ENCODE measurements at places on chromosomes 6 and 20.

- DNase-seq, result no peak
- no peaks in the 10 kb centered on the region for H3K36me3 ChIP-seq
- no peak overlapping the region for H3K4me3 ChIP-seq
- peaks cover 41% of the 10 kb centered on the region for H3K4me1 ChIP-seq
- no peak overlapping the region for H3K27ac ChIP-seq
- no peaks in the 10 kb centered on the region for H3K27me3 ChIP-seq
Measured at GRCh38 chr6:35503534-35503933, 6.7 kb upstream of the TEAD3 start.

GRCh38 chr20:9411833-9412232 is 102.6 kb upstream of the LAMP5 start:
- H3K27me3 ChIP-seq, result no peaks in the 10 kb centered on the region
- no peaks in the 10 kb centered on the region for H3K4me1 ChIP-seq
- no peaks in the 10 kb centered on the region for H3K36me3 ChIP-seq
- no peak overlapping the region for H3K4me3 ChIP-seq
- H3K27ac ChIP-seq, result no peak overlapping the region

DNA sequence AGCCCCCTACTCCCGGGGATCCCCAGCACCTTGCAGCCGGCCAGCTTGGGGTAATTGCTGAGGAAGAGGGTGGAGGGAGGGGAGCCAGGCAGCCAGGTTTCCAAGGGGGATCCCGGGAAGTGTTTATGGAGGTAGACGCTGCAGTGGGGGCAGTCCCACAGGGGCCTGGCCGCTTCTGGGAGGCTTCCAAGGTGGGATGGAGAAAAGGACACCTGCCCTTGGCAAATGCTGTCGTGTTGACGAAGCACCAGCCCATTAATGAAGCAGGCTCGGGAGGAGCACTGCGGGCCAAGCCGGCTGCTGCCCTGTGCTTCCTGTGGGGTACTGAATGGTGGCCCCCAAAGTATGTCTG is 82.4 kb downstream of the TMEM242 start:
- H3K27me3 ChIP-seq, result peaks cover 32% of the 10 kb centered on the region
- H3K36me3 ChIP-seq, result no peaks in the 10 kb centered on the region
- H3K4me1 ChIP-seq, result peaks cover 31% of the 10 kb centered on the region
- no peak for DNase-seq
- H3K27ac ChIP-seq, result no peak overlapping the region
- H3K4me3 ChIP-seq, result no peak overlapping the region

GRCh38 chr6:79874531-79875134 is 72.7 kb downstream of the ELOVL4 start:
- no peak overlapping the region for H3K4me3 ChIP-seq
- H3K4me1 ChIP-seq, result peaks cover 4% of the 10 kb centered on the region
- H3K27me3 ChIP-seq, result peaks cover 14% of the 10 kb centered on the region
- no peak for DNase-seq
- no peaks in the 10 kb centered on the region for H3K36me3 ChIP-seq

DNA sequence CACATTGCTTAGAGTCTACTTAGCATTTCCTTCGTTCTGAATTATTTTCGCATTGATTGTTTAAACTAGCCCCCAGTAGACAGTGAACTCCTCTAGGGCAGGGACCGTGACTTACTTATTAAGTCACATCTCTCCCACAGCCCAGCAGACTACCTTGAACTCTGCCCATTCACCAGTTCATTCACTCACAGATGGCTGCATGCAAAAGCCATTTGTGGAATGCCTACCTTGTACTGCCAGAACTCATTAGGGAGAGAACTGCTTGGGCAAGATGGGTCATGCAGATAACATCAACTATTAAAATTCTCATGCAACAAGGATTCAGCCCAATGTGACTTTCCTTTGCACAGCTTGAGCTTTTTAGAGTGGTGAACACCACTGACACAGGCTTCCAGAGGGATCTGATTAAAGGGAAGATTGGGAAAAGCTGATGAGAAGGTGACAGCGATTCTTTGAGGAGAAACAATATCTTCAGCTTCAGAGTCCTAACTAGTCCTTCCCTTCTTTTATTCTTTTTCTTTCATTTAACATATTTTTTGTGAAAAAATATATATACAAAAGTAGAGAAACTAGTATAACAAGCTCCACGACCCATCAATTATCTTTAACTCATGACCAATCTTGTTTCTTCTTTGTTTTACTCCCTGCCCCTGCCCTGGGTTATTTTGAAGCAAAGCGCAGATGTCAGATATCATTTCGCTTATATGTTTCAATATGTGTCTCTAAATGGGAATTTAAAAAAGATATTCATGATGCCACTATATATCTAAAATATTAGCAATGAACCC is 273.9 kb downstream of the CDC5L start:
- H3K27me3 ChIP-seq, result peaks cover 16% of the 10 kb centered on the region
- no peak overlapping the region for H3K4me3 ChIP-seq
- H3K4me1 ChIP-seq, result peaks cover 69% of the 10 kb centered on the region

- no peaks in the 10 kb centered on the region for H3K36me3 ChIP-seq
- no peaks in the 10 kb centered on the region for H3K27me3 ChIP-seq
- peaks cover 7% of the 10 kb centered on the region for H3K4me1 ChIP-seq
- H3K4me3 ChIP-seq, result no peak overlapping the region
- H3K27ac ChIP-seq, result no peak overlapping the region
- DNase-seq, result no peak
Measured at GRCh38 chr6:82072751-82073150, 174.8 kb downstream of the IBTK start.

DNA sequence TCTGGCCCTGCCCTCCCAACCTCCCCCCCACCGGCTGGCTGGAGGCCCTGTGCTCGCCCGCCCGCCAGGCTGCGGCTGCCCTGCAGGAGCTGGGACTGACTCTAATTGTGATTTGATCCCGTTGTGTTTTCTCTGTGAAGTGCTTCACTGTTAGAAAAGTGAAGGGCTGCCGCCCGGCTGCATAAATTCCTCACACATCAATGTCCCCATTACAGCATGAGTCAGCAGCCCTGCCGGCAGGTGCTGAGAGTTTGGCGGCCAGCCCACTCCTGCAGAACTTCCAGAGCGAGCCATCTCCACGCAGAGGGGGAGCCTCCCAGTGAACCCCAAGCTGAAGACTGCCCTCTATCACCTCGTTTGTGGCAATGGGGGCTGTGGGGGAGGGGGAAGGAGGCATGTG is 137.9 kb downstream of the DLL1 start:
- no peak overlapping the region for H3K4me3 ChIP-seq
- H3K27ac ChIP-seq, result peak overlapping the region; percentile 39
- DNase-seq, result peak; percentile 74
- H3K27me3 ChIP-seq, result peaks cover 10% of the 10 kb centered on the region
- peaks cover 37% of the 10 kb centered on the region for H3K4me1 ChIP-seq

DNA sequence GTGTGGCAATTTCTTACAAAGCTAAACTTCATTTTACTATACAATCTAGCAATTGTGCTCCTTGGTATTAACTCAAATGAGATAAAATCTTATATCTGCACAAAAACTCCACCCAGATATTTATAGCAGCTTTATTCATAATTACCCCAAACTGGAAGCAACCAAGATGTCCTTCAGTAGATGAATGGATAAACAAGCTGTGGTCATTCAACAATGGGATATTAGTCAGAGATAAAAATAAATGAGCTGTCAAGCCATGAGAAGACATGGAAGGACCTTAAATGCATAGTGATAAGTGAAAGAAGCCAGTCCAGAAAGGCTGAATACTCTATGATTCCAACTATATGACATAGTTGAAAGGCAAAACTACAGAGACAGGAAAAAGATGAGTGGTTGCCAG is 98.9 kb upstream of the BMP2 start:
- H3K27me3 ChIP-seq, result no peaks in the 10 kb centered on the region
- H3K36me3 ChIP-seq, result no peaks in the 10 kb centered on the region
- no peak overlapping the region for H3K27ac ChIP-seq
- H3K4me1 ChIP-seq, result peaks cover 26% of the 10 kb centered on the region
- H3K4me3 ChIP-seq, result no peak overlapping the region

GRCh38 chr6:14596410-14596809 is 478.8 kb downstream of the CD83 start:
- H3K27ac ChIP-seq, result no peak overlapping the region
- DNase-seq, result no peak
- H3K4me1 ChIP-seq, result no peaks in the 10 kb centered on the region

DNA sequence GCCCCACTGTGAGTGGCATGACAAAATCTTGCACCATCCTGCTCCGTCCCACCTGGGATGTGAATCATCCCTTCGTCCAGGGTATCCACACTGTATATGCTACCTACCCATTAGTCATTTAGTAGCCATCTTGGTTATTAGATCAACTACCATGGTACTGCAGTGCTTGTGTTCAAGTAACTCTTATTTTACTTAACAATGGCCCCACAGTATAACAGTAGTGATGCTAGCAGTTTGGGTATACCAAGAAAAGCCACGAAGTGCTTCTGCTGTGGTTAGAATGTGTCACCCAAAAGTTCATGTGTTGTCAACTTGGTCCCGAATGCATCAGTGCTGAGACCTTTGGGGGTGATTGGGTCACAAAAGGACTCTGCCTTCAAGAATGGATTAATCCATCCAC is 11.7 kb downstream of the OSER1 start:
- H3K27ac ChIP-seq, result no peak overlapping the region
- peaks cover 12% of the 10 kb centered on the region for H3K4me1 ChIP-seq
- no peak overlapping the region for H3K4me3 ChIP-seq
- no peak for DNase-seq

- no peaks in the 10 kb centered on the region for H3K27me3 ChIP-seq
- H3K4me3 ChIP-seq, result peak overlapping the region; percentile 97
- H3K4me1 ChIP-seq, result peaks cover 12% of the 10 kb centered on the region
- H3K27ac ChIP-seq, result peak overlapping the region; percentile 97
- H3K36me3 ChIP-seq, result no peaks in the 10 kb centered on the region
Measured at GRCh38 chr6:107460083-107460631, 793 bp upstream of the PDSS2 start.

DNA sequence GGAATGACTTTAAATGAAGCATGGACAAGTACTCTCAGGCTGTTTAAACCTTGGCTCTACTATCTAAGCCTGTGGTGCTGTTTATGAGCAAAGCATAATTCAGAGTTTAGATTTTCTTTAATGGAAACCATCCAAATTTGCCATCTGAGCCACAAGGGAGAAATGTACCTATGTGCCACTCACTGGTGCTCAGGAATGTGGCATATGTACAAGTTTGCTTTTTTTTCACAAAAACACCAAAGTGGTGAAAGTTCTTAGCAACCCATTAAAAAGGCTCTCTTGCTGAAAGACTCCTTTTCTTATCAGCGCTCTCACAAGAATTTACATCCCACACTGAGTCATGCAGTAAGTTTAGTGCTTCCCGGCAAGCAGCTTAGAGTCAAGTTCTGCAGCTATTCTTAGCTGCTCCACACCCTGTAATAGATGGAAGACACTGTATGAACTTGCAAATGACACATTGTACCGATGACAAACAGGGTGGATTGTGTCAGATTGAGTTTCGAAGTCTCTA is 57.3 kb upstream of the MLIP start:
- peak overlapping the region; percentile 42 for H3K4me3 ChIP-seq
- peak overlapping the region; percentile 44 for H3K27ac ChIP-seq
- H3K36me3 ChIP-seq, result no peaks in the 10 kb centered on the region
- DNase-seq, result no peak
- H3K27me3 ChIP-seq, result no peaks in the 10 kb centered on the region

DNA sequence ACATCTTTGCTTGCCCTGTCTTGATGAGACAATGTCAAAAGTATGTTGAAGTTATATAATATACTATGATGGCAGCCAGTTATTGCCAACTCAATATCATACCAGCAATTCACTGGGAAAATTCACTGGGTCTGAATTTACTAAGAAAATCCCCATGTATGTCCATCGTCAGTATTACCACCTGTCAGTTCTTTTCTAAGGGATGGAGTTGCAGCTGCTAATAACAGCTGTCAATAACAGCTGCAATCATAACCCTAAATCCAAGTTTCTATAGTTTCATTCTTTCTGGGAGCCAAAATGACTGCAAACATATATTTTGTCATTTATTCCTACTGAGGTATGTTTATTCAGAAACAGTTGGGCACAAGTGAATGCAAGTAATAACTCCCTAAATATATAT is 132.6 kb upstream of the RIN2 start:
- no peak overlapping the region for H3K4me3 ChIP-seq
- peaks cover 18% of the 10 kb centered on the region for H3K27me3 ChIP-seq
- H3K4me1 ChIP-seq, result no peaks in the 10 kb centered on the region
- DNase-seq, result no peak
- no peaks in the 10 kb centered on the region for H3K36me3 ChIP-seq

DNA sequence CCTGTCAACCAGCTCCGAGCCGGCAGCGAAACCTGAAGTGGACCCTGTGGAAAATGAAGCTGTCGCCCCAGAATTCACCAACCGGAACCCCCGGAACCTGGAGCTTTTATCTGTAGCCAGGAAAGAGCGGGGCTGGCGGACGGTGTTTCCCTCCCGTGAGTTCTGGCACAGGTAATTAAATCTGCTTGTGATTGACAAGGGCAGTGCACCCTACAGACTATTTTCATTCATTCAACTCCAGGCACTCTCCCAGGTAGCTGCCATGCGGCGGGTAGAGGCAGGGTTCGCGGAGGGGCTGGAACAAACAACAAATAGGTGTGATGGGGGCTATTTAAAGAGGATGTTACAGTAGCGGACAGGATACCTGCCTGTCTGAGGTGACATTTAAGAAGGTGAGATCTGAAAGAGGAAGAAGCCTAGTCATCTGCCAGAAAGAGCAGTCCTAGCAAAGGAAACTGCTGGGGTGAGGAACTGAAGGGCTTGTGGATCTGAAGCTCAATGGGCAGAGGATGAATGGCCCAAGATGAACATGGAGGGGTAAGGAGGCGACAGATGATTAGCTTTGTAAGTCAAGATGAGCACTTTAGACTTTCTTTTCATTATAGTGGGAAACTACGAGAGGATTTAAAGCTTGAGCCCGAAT is 810 bp downstream of the MRPL18 start:
- H3K27me3 ChIP-seq, result no peaks in the 10 kb centered on the region
- peak overlapping the region; percentile 98 for H3K4me3 ChIP-seq
- H3K27ac ChIP-seq, result peak overlapping the region; percentile 97
- no peak for DNase-seq

- no peak overlapping the region for H3K4me3 ChIP-seq
- H3K4me1 ChIP-seq, result peaks cover 2% of the 10 kb centered on the region
- H3K27me3 ChIP-seq, result no peaks in the 10 kb centered on the region
- no peaks in the 10 kb centered on the region for H3K36me3 ChIP-seq
- H3K27ac ChIP-seq, result no peak overlapping the region
Measured at GRCh38 chr6:11820821-11821220, 42.2 kb upstream of the ADTRP start.

DNA sequence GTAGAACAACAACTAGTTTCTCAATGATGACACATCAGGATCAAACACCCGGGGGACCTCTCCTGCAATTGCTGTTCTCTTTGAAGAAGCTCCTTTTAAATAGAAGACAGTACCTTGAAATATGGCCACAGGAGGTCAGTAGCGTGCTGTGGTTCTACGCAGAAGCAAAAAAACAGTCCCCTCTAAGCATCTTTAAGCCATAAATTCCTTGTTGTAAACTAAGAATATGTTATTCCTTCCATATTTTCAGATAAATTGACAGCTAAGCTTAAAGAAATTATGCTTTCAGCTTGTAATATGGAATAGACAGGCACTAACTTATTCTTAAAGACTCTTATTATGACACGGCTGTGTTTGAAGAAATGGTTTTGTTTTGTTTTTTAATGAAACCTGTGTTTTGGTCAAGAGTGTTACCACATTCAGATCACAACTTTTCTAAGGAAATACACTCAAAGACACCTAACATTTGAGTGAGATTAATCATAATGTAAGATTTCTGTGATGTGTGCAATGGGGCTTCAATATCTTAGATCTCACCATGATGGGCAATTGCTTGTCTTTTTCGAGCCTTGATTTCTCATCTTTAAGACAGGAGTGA is 49.7 kb upstream of the IL20RA start:
- no peak overlapping the region for H3K4me3 ChIP-seq
- H3K27ac ChIP-seq, result no peak overlapping the region
- DNase-seq, result peak; percentile 55
- H3K27me3 ChIP-seq, result no peaks in the 10 kb centered on the region
- no peaks in the 10 kb centered on the region for H3K36me3 ChIP-seq

- no peak overlapping the region for H3K27ac ChIP-seq
- no peaks in the 10 kb centered on the region for H3K36me3 ChIP-seq
- DNase-seq, result no peak
- H3K4me1 ChIP-seq, result peaks cover 8% of the 10 kb centered on the region
- H3K27me3 ChIP-seq, result no peaks in the 10 kb centered on the region
- H3K4me3 ChIP-seq, result no peak overlapping the region
Measured at GRCh38 chr6:163406366-163406765, 8.2 kb upstream of the QKI start.

Measured in mesothelial cell of epicardium (in vitro differentiated cells).